ENCODE measurements at places on chromosomes 1 and 21.

DNA sequence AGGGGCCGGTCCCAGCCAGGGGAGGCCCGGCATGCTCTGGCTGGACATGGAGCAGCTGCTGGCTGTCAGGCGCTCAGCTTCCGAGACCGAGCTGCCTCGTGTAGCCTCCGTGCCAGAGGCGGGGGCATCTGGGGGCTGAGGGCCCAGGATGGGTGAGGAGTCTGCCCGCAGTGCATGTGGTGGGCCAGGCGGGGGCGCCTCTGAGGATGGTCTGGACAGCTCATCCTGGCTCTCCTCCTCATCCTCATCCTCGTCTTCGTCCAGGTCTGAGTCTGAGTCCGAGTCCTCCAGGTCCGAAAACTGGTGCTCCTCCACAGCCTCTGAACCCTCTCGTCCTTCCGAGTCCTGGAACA, 28.9 kb upstream of the EDN2 start:
- DNase-seq = no peak

DNA sequence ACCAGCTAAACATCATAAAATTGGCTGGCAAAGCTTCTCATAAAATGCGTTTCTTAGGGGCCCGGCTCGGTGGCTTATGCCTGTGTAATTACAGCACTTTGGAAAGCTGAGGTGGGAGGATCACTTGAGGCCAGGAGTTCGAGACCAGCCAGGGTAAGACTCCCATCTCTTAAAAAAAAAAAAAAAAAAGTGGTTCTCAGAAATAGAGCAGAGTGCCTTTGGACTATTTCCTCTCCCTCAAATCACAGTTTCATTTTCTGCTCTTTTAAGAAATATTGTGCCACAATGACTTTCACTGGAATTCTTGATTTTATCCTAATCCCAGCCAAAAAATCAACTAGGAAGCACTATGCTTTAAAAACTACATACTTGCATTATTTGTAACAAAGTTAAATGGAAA, 13.3 kb downstream of the HSF2BP start:
- no peak for DNase-seq

- DNase-seq = no peak
Measured at GRCh38 chr1:24827379-24828135, 82.3 kb downstream of the CLIC4 start.

DNA sequence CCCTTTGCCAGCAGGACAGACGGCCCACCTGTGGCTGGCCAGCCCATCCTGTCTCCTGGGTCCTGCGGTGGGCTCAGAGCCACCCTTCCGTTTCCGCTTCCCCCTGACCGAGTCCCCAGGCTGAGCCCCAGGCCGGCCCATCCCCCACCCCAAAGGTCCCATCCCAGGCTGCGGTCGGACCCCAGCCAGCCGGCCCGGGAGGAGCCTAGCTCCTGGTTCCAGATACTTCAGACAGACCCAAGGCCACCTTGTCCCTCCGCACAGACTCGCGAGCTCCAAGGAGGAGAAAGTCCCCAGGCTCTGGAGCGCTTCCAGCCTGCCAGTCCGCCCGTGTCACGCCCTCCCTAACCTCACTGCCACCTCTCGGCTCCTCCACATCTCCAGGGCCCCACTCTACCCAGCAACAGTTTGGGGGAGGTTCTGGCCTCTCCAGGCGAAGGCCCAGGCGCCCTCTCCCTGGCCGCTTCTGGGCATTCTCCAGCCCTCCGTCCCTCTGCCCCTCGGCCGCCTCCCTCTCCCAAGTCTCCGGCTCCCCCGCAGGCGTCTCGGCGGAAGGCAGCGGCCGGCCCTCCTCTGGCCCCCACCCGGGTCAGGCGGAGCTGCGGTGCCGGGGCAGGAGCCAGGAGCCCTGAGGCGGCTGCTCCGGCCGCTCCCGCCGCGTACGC, 835 bp downstream of the LRRN2 start:
- peak; percentile 63 for DNase-seq

GRCh38 chr1:234780531-234781162, 170.7 kb upstream of the IRF2BP2 start:
- DNase-seq = no peak

DNA sequence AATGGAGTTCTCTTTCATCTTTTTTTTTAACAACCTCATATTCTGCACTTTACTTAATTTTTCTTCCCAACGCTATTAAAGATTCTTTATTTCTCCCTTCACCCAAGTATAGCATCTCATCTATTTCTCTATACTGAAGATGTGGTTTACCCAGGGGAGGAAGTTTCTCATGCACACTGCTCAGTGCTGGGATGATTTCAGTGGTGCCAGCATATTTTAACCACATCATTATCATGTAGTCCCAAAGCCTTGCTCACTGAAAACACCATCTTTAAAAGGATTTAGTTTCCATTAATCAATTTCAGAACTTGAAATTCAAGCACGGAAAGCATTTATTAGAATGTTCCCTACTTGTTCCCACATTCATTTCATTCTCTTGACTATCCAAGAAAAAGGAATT, 725.7 kb downstream of the USP25 start:
- DNase-seq = no peak

Measured in D721Med (cell line).